GM12892 (cell line): ENCODE measurements at places on chromosomes 2 and 18.

- no peak for DNase-seq
These were observed 432.4 kb downstream of the DCDC2C start for GRCh38 chr2:4135765-4136164.

- no peak for DNase-seq
These were observed 1889.3 kb upstream of the CELF4 start for GRCh38 chr18:39454866-39455265.

DNA sequence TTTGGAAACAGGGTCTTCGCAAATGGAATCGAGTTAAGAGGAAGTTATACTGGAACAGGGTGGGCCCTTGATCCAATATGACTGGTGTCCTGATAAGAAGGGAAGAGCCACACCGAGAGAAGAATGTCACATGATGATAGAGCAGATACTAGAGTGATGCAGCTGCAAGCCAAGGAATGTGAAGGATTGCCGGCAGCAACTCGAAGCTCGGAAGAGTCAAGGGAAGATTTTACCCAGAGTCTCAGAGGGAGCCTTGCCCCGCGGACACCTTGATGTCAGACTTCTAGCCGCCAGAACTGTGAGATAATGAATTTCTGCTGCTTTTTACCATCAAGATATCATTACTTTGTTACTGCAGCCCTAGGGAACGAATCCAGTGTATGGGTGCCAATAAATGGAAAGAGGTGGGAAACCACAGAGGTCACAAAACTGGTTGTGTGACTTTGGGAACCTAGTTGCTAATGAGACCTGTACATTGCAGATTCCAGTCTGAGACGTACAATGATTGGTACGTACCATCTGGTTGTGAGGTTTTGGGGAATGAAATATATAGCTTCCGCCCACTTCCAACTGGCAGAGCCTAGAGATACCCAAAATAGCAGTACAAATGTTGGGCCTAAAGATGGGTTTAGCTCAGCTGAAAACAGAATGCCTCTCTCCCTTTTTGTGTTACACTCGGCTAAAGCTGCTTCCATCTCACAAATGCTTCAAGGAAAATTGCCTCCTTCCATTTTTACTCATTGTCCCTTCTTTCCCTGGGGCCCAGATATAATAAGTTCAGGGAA lies 28.6 kb upstream of the VWA3B start:
- no peak for DNase-seq

DNA sequence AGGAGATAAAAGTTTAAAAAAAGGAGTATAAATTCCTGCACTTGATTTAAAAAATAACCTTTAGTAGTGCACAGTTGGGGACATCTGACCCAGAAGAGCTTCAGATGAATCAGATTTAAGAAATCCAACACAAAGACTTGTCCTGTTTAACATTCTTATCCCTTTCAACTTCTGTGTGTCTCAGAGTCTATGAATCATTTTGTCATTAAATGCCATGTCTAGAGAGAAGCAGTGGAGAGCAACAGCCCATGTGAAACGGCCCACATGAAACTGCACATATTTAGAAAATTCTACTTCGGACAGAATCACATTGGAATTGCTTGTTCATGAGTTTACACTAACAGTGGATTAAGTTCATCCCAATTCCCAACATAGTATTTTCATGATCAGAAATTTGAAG lies 278.6 kb downstream of the SLC8A1 start:
- no peak for DNase-seq

GRCh38 chr2:160505256-160505655 lies 11.6 kb upstream of the RBMS1 start:
- no peak for DNase-seq

GRCh38 chr2:55519938-55520885 lies 694 bp downstream of the CFAP36 start:
- DNase-seq: no peak

- DNase-seq: no peak
These were observed 49.7 kb upstream of the RASGRP3 start for GRCh38 chr2:33426666-33427231.

DNA sequence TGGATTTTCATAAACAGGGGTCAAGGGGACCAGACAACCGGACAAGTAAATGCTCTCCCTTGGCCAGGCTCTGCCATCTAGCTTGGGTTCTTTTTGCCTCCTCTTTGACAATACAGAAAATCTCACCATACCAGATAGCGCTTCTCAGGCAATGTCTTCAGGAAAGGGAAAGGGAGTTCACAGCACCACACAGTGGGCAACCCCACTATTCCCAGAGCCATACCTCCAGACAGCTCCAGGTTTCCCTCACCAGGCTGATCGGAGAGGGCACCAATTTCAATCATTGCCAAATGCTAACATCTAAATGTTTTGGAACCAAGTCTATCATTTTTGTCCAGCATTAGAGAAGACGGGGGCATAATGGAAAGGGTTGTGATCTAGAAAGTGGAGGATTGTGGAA lies 28.1 kb downstream of the CCDC68 start:
- DNase-seq: no peak

DNA sequence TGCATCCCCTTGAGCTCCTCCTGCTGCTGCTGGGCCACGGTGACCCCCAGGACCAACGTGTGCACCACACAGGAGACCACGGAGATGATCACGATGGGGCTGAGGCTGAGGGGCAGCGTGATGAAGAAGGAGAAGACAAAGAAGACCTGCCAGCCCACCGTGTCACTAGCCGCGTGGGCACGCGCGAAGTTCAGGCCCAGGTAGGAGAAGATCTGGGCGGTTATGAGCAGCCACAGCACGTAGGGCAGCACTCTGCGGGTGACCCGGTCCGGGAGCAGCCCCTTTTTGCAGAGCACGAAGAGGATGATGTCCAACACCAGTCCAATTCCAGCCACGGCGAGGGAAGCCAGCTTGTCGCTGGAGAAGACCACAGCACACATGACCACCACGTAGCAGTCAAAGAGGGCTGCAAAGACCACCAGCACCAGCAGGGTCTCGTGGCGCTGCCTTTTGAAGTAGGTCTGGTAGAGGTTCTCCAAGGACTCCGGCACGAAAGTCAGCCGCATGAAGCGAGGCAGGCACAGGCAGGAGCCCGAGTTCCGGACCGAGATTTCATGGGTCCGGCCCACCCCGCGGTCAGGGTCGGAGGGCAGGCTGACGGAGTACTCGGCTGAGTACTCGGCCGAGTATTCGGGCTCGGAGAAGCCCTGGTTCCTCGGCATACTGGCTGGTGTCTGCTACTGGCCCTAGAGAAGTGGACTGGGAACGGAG lies 1.6 kb downstream of the ADCY3 start:
- no peak for DNase-seq

- no peak for DNase-seq
These were observed 128.7 kb downstream of the PLA2R1 start for GRCh38 chr2:159933727-159934049.

- no peak for DNase-seq
These were observed 9.3 kb upstream of the PLB1 start for GRCh38 chr2:28486526-28486925.

- DNase-seq: no peak
These were observed 4.3 kb downstream of the ITGAV start for GRCh38 chr2:186594001-186594722.

DNA sequence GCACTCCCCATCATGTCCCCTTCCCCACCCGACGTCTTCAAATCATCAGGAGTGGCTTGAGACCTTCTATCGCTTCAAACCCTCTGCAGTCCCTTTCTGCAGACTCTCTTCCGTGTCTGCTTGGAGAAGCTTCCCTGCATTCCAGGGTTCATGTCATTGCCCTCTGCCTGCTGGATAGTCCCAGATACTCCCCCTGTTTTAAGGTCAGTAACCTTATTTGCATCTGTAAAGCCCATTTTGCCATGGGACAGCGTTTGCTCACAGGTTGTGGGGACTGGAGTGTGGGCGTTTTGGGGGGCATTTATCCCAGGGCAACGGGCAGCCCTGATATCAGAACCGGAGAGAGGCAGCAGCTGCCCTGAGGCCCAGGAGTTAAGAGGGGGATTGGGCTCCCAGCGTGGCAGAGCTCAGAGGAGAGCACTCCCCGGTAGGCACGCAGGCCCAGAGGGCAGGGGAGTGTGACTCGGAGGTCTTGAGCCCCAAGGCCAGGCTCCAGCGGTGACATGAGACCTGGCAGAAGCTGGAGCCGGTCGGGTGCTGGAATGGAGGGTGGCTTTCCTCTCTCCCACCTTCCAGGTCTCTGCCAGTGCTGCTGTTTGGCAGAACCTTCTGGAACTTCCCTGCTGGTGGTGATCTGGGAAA lies 73.8 kb downstream of the RTP5 start:
- no peak for DNase-seq

DNA sequence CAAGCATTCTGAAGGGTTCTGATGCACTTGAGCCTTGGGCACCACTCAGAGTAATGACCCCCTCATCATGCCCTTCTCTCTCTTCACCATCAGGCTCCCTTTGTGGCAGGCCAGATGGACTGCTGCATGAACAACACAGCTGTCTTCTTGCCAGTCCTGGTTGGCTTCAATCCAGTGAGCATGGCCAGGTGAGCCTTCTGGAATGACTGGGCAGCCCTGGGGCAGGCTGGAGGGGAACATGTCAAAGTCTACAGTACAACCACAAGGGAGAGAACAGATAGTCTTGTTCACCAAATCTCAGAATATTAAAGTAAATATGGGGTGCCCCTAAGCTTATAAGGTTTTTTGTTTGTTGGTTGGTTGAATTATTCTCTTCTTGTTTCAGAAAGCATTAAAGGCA lies 4.4 kb downstream of the GCKR start:
- no peak for DNase-seq

DNA sequence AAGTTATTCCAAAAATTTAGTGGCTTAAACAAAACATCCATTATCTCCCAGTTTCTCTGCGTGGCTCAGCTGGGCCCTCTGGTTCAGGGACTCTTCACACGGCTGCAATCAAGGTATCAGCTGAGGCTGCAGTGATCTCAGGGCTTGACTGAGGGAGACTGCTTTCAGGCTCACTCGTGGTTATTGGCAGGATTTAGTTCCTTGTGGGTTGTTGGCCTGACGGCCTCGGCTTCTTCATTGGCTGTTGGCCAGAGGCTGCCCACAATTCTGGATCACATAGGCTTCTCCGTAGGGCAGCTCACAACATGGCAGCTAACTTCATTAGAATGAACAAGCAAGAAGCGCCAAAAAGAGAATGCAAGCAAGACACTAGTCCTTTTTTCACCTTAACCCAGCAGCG lies 90.1 kb downstream of the ABI2 start:
- no peak for DNase-seq

DNA sequence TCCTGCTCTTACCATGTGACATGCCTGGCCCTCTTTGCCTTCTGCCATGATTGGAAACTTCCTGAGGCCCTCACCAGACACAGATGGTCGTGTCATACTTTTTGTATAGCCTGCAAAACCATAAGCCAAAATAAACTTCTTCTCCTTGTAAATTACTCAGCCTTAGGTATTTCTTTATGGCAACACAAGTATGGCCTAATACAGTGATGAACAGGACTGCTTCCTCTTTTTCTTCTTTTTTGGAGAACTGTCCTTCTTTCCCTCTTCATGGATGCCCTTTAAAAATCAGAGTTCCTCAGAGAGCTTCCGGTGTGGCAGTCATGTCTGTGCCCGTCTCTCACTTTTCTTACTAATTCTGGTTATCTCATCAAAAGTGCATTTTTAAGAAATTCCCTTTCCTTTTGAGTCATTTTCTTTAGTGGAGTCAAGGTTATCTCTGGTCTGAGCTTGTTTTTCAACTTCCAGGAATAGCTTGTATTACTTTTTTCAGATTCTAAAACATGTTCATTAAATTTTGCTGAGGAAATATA lies 9.2 kb upstream of the IL1A start:
- no peak for DNase-seq

- no peak for DNase-seq
These were observed 37.9 kb downstream of the LCLAT1 start for GRCh38 chr2:30484995-30485394.

DNA sequence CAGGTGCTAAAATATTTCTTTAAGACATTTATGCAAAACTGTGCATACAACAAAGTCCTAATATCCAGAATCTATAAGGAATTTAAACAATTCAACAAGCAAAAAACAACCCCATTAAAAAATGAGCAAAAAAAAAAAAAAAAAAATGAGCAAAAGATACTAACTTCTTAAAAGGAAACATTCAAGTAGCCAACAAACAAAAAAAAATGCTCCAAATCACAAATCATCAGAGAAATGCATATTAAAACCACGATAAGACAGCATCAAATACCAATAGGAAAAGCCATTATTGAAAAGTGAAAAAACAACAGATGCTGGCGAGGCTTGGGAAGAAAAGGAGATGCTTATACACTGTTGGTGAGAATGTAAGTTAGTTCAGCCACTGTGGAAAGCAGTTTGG lies 34.9 kb downstream of the B4GALT6 start:
- no peak for DNase-seq

DNA sequence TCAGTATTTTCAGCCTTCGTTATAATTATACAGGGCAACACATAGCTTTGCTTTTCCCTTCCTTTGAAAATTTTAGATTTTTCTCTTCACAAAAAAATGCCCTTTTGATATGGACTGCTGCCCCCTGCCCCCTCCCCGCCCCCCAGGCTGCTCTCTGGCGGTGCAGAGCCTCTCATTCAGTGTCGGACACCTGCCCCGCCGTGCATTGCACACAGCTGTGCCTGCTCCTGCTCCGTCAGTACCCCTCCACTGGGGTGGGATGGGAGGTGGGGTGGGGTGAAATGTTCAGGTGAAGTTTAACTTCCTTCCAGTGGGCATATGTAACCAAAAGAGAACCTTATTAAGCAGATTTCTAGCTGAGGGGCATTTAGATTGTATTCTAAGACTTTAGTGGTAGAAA lies 148.0 kb downstream of the CCDC85A start:
- DNase-seq: no peak

DNA sequence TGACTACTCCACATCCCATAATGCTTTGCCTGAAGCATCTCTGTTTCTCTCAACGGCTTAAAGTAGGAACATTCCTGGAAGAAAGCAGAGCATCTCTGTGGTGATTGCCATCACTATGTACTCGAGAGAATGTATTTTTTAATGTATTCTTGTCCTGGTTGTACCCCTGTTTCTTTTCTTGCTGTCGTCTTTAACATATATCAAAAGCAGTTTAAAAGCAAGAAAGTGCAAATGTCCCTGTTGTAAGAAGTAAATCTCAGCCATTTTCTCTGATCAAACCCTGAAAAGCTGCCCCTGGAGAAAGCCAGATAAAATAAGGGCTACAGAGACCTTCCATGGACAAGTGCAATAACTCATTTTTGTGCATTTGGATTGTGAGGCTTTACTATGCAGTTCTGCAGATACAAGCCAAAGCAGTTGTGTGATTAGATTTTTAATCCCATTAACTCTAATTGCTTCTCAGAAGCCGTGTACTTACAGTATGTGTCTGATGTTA lies 70.8 kb downstream of the XIRP2 start:
- no peak for DNase-seq

DNA sequence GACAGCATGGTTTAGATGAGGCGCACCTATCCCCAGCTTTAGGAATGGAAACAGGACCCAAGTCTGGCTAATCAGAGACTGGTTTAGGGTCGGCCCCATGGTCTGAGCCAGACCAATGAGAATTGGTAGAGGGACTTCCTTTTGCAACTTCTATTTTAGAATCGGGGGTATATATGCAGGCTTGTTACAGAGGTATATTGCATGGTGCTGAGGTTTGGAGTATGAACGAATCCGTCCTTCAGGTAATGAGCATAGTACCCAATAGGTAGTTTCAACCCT lies 1.5 kb upstream of the BOLA3 start:
- DNase-seq: no peak

- DNase-seq: no peak
These were observed 466.6 kb downstream of the LPIN1 start for GRCh38 chr2:12212841-12213597.

- DNase-seq: no peak
These were observed 41.8 kb upstream of the CDC42EP3 start for GRCh38 chr2:37713258-37713700.

- no peak for DNase-seq
These were observed 214.6 kb downstream of the SETBP1 start for GRCh38 chr18:44895176-44895798.
